T-helper 9 cell (primary cell): ENCODE measurements at places on chromosomes 2 and 18.

GRCh38 chr2:153391131-153391530 is 87.4 kb downstream of the RPRM start:
- no peak for DNase-seq

GRCh38 chr18:48986851-48987761 is 36.3 kb upstream of the SMAD7 start:
- no peak for DNase-seq

GRCh38 chr2:80858965-80859364 is 554.4 kb upstream of the LRRTM1 start:
- no peak for DNase-seq

DNA sequence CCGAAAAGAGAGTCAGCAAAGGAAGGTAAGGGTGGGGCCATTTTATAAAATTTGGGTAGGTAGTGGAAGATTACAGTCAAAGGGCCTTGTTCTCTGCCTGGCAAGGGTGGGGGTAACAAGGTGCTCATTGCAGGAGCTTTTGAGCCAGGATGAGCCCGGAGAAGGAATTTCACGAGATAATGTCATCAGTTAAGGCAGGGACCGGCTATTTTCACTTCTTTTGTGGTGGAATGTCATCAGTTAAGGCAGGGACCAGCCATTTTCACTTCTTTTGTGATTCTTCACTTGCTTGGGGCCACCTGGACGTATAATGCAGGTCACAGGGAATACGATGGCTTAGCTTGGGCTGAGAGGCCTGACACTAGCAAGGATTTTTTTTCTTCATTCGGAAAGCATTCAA is 58.1 kb downstream of the CYP1B1 start:
- no peak for DNase-seq

GRCh38 chr2:19614066-19614465 is 255.6 kb upstream of the OSR1 start:
- no peak for DNase-seq

DNA sequence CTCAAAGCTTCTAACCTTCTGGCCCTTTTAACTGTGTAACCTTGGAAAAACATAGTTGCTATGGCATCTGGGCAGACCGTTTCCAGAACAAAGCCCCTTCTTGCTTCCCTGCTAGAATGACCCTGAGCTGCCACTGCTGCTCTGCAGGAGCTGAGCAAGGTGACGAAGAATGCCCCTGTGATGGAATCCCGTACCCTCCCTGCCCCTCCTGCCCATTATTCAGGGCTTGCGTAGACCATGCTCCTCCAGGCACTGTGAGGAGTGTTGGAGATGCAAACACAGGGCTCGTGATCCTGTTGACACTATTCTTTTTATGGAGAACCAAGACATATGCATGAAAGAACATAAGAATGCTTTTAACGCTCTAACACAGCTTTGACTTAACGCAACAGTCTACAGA is 191.1 kb downstream of the CDH2 start:
- no peak for DNase-seq

GRCh38 chr2:237482485-237482884 is 4.6 kb upstream of the MLPH start:
- no peak for DNase-seq

DNA sequence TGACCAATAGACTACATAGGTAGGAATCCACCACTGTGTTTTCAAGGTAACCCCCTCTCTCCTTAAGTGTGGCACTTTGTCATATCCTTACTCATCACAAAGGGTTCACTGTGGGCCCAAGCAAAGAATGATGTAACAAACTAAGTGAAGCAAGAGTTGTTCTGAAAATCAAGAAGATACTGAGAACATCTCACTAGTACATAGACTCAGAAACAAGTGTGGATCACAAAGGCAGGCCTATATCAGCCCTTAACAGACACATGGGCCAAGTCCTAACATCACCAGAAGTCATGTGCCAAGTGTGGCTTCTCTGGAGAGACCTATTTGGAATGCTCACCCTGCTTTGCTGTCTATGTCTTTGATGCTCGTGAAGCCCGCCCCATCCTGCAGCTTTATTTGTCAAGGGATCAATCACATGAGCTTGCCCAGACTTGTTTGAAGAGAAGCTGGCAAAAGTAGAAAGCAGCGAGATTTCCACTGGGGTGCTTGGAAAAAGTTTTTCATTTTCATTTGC is 131.2 kb upstream of the TTC39C start:
- no peak for DNase-seq

DNA sequence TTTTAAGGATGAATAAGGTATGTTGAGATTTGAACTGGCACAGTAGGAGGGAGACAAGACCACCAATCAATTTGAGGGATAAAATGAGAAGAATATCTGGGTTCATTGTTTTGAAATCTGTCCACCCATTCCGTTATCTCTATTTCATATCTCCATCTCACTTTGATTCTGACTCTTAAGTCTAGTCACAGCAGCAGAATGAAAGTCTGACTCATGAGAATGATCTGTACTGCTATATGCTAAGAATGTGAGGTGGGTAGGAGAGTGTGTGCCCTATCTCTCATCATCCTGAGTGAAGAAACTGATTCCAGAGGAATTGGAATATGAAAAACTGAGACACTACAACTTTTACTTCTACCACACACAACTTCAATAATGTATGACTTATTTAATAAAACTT is 1994.5 kb upstream of the PIK3C3 start:
- DNase-seq: no peak

GRCh38 chr2:175004730-175004979 is 526 bp downstream of the CHN1 start:
- DNase-seq: no peak

- DNase-seq: no peak
Measured at GRCh38 chr2:95166065-95166763, 605 bp downstream of the ZNF2 start.

DNA sequence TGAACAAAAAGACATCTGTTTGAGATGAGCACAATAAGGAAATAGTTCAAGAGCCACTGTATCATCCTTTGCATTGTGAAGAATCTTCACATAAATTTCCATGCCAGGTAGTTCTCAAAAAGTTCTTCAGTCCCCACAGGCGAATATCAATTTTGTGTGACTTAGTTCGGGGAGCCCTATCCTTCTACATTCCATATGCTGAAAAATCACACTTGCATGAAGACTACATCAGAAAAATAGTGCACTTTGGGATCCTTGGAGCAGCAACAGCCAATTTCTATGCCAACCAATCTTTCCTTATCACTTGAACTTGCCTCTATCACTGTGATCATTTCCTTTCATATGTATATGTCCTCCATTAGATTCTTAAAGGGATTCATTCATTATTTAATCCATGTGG is 830.6 kb upstream of the POU3F3 start:
- no peak for DNase-seq

- no peak for DNase-seq
Measured at GRCh38 chr18:77346208-77346810, 96.7 kb downstream of the GALR1 start.

DNA sequence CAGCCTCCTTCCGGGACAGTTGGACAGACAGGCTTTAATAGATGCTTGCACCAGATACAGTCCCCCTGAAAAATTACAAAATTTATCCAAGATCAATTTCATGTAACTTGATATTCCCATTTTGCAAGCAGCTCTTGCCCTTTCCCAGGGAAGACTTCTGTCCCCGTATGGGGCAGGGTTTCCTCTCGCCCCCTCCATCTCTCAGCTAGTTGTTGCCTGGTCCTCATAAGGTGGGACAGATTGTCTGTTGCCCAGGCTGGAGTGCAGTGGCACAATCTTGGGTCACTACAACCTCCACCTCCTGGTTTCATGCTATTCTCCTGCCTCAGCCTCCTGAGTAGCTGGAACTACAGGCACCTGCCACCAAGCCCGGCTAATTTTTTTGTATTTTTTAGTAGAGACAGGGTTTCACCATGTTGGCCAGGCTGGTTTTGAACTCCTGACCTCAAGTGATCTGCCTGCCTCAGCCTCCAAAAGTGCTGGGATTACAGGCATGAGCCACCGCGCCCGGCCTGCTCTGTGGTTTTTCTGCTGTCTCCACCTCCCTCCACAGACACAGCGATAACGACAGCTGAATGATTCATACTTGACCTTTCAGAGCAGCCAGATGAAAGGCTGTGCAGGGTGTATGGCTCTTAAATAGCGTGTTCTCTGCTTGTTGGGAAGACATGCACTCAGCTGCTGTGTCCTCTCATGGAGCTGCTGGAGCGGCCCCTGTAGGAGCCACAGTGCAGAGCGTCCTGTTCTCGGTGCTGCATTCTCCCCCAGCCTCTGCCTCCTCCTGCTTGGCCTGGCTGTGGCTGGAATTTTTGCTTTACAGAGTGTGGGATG is 61.4 kb downstream of the TTC39C start:
- DNase-seq: peak; percentile 31

DNA sequence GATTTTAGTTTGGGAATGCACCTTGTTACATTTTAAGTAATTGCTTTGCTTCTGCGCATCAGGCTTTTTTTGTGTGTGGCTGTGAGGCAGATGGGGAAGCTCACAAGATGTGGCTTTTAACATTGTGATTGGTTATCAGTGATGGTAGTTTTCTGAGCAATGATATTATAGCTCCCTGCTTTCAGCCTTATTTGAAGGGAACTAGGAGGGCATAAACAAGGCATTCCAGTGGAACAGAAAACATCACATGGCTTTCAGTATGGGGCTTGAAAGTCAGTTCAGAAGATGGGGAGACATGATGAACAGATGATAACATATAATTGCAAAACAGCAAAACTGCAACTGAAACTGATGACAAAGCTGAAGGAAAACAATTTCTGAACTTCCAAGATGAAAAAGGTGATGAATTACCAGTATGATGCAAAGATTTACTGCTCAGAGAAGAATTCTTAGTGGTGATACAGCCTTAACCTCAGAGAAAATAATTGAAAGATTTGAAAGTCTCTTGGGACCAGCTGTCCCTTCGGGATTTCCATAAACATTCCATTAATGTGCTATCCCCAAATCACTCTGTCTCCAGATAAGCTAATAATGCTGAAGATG is 439.7 kb downstream of the RND3 start:
- DNase-seq: no peak
